Cardiac fibroblast (primary cell): ENCODE measurements at places on chromosomes 1 and 21.

GRCh38 chr1:2595812-2596529 is 9.4 kb downstream of the PRXL2B start:
- no peak for DNase-seq

- DNase-seq, result no peak
Measured at GRCh38 chr1:37342736-37343135, 131.6 kb upstream of the ZC3H12A start.

DNA sequence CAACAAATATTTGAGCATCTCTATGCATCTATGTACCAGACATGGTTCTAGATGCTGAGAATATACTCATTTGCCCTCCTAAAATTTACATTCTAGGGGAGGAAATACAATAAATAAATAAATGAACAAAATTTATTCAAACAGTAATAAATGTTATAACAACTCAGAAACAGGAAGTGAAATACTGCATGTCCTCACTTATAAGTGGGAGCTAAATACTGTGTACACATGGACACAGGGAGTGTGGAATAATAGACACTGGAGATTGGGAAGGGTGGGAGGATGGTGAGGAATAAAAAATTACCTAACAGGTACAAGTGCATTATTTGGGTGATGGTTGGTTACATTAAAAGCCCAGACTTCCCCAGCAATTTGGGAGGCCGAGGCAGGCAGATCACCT is 4.3 kb downstream of the COA7 start:
- DNase-seq, result no peak

DNA sequence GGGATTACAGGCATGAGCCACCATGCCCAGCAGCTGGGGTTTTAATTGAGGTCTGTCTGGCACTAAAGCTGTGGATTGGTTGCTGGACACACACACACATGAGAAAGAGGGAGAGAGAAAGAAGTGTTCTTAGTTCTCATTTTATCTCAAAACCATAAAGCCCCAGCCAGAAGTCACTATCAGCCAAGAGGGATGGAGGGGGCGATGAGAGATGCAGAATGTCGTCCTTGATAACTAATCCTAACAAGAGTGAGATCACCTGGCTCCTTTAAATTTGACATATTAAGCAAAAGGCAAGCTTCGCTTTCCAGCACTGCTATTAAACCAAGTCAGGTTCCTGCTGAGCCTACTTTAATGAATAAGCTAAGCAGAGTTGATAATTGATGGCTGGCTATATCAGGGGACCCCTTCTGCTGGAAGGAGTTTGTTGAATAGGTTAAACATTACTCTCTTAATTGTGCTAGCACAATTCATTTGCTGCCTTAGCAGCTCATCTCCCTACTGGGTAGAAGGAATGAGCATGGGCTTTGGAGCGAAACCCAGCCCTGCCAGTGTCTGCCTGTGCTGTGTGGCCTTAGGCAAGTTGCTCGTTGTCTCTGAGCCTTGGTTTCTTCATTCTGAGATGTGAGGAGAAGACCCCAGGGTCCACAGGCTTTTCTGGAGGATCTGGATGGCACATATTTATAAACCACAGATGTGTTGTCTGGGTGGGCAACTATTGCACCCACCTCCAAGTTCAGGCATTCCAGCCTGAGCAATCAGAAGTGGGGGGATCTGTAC is 50.8 kb downstream of the ALPL start:
- no peak for DNase-seq

DNA sequence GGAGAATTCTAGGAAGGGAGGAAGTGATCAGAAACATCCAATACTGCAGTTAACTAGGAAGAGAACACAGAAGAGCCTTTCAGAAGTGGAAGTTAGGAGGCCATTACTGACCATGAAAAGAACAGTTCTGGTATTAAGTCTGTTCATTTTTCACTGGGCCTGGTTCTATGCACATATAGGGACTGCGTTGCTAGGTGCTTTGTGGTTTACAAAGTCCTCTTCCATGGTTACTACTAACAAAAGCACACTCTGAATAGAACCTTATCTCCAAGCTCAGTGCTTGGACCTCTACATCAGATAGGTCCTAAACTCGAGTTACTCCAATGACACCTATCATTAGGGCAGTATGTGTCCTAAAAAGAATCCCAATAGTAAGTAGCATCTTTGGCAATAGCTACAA is 75.4 kb downstream of the RPAP2 start:
- DNase-seq, result no peak

GRCh38 chr1:246907472-246907871 is 24.3 kb downstream of the AHCTF1 start:
- DNase-seq, result peak; percentile 79

- DNase-seq, result peak; percentile 91
Measured at GRCh38 chr1:36224537-36225282, 467 bp downstream of the THRAP3 start.

GRCh38 chr21:40049031-40049930 is 182.0 kb downstream of the PCP4 start:
- no peak for DNase-seq

- DNase-seq, result no peak
Measured at GRCh38 chr1:65440322-65440900, 19.9 kb downstream of the LEPR start.

DNA sequence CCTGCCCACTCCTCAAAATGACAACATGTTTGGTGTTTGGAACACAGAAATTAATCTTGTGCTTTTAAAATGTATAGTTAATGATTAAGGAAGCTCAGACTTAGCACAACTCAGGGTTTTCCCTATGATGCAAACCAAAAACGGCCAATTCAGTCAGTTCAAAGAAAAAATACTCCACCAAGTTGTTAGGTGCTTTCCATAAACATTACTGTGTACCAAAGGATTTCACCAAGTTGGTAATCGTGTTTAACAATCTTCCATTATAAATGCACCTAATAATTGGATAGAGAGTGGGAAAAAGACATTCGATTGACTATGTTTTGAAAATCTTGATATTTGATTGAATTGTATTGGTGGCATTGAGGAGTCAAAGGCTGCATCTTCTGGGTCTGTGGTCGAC is 33.3 kb upstream of the DUSP10 start:
- no peak for DNase-seq

- no peak for DNase-seq
Measured at GRCh38 chr21:45412491-45412890, 7.5 kb downstream of the COL18A1 start.

DNA sequence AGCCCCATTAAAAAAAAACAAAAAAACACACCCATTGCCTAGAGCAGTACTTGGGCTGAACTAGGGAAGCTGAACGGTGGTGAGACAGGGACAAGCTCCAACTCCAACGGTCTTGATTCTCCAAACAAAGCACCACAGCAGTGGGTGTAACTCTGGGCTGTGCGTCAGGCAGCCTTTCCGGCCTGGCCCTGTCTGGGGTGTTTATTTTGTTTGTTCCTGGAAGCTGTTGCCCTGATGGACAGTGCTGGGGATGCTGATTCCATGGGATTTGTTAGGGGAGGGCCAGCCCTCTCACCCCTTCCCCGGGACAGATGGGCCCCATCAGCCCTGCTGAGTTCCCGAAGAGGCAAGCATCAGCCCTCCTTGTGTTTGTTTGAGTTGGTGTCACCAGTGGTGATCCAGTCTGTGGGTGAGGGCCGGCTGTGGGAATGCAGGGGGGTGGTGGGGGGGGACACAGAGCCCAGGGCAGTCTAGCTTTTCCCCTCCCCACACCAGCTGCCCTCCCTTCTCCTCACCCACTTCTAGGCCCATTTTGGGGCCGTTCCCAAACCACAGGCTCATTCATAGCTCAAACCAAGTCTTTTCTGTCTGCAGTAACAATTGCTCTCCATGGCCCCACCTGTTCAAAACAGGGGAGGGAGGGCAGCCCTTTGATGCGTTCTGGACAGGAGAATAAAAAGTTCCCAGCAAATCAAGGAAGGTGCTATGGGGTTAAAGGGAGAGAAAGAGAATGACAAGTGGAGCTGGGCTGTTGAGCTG is 4.5 kb downstream of the WNT2B start:
- DNase-seq, result peak; percentile 76

DNA sequence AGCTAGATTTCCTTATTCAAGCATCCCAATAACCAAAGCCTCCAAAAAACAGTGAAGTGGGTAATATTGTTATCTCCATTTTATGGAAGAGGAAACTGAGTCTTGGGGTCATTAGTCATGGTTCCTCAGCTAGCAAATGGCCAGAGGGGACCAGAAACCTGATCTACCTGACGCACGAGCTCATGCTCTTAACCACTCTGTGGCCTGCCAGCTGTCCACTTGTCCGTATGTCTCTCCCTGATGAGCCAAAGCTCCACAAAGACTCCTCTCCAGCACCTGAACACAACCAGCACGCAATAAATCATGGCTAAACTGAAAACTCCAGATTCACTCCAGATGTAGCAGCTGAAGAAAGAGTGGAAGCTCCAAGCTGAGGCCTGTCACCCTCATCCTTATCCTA is 5.8 kb downstream of the CAPN8 start:
- no peak for DNase-seq

DNA sequence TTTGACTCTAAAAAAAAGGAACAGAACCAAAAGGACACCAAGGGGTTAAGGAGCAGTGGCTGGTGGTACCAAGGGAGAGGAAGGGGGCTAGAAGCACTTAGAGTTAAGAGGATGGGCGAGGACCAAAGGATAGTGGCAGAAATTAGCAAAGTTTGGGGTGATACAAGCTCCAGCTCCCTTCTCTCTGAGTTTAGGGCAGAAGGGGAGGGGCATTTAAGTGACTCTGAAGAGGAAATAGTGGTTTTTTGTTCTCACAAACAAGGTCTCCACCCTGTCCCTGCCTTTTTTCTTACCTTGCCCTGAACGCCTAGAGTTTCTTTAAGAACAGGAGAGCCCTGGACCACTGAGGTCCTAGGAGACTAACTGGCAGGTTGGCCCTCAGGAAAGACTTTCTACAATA is 3.3 kb downstream of the CDC42SE1 start:
- DNase-seq, result no peak

GRCh38 chr21:15539376-15539775 is 190.4 kb upstream of the USP25 start:
- DNase-seq, result no peak

DNA sequence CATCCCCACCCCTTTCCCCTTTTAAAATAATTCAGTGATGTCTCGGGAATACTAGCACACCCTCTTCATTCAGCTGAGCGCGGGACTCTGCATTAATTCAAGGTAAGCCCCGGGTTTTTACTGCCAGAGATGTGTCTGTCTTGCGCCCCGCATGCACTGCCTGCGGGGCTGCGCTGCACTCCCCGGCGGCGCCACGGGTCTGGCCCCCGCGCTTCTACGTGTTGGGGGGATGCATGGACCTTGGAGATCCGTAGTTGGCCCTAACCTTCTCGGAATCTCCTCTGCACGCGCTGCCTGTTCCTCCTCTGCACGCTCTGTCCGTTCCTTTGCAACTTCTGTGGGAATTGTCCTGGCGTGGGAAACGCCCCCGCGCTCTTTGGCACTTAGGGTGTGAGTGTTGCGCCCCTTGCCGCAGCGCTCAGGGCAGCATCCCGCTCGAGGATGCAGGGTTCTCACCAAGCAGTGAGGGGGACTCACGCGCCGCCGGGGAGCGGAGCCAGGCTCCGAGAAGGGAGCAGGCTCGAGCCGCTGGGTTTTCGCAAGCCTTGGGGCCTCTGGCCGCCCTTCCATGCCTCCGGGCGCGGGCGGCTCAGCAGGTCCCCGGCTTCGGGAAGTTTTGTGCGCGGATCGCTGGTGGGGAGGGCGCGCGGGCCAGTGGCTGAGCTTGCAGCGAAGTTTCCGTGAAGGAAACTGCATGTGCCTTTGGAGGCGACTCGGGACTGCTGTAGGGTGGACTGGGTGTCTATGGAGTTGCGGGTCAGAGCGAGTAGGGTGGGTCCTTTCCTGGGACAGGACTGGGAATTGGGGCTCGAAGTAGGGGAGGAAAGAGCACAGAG is 165.1 kb upstream of the CACNA1E start:
- DNase-seq, result no peak
